Stimulated activated CD4-positive, alpha-beta T cell treated with anti-CD3 and anti-CD28 coated beads, Interleukin-1b, Interleukin-23, amount 100 ng/mL, for 4 hours (primary cell): ENCODE measurements at places on chromosomes 7 and 10.
A peak's percentile ranks its signal among the peaks of the same experiment; 100 is the strongest.

GRCh38 chr10:100816671-100817070 is 71.3 kb downstream of the PAX2 start:
- DNase-seq: no peak

GRCh38 chr7:134016223-134016941 is 110.8 kb upstream of the LRGUK start:
- no peak for DNase-seq

- no peak for DNase-seq
Measured at GRCh38 chr7:26483843-26484242, 192.2 kb downstream of the SNX10 start.

DNA sequence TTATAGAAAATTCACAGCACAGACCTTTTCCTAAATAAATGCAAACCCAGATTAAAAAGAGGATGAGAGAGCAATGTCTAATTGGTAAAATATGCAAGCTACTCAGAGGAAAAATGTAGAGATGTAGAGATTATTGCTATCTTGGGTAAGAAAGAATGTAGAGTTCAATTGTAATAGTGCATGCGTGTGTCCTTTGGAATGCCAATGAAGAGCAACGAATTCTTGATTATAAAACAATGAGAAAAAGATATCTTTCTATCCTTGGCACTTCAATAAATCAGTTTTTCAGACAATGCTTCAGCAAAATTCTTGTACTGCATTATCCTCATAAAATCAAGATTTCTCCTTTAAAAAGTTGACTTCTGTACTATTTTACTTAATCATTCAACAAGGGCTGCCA is 50.9 kb downstream of the SEMA3D start:
- no peak for DNase-seq

- DNase-seq: no peak
Measured at GRCh38 chr10:103445767-103446567, 6.2 kb downstream of the CALHM2 start.

GRCh38 chr7:16278167-16278787 is 143.1 kb downstream of the CRPPA start:
- DNase-seq: no peak

GRCh38 chr7:16841681-16842080 is 36.9 kb upstream of the AGR2 start:
- no peak for DNase-seq

DNA sequence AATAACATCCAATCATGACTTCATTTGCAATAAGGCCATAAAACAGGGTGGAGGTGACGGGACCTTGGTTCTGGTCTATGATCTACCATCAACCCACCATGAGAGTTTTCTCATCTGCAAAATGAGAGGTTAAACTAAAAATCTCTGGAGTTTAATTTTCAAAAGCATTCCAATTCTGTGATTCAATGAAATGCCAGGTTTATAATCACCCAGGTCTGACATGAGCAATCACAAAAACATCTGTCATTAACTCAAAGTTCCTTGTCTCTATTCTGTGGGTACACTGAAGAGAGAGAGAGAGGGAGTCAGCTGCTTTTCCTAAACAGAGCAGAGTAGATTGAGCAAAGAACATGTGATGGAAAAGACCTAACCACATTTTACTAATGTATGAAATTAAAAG is 75.4 kb downstream of the NUDCD3 start:
- DNase-seq: no peak

- DNase-seq: no peak
Measured at GRCh38 chr10:125976960-125977605, 80.7 kb downstream of the FANK1 start.

DNA sequence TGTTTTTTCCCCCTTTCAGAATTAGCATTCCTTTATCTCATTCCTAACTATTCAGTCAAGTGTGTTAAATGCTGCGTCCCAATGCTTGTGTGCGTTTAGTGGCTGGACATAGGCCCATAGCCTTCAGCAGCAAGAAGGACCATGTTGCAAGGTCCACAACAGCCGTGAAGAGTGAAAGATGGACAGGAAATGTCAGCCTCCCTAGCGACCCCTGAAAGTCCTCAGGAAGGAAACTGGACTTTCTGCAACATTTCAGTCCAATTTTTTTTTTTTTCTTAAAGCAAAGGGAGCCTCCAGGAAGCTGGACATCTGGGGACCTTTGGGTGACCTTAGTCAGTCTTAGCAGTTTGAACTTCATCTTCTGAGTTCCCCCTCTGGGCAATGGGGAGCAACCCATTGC is 550.7 kb upstream of the MGMT start:
- no peak for DNase-seq

- DNase-seq: no peak
Measured at GRCh38 chr10:73628405-73628804, 12.9 kb downstream of the MYOZ1 start.

- no peak for DNase-seq
Measured at GRCh38 chr7:130294314-130294713, 1.4 kb downstream of the CPA4 start.

- no peak for DNase-seq
Measured at GRCh38 chr7:84134169-84134568, 60.4 kb downstream of the SEMA3A start.

DNA sequence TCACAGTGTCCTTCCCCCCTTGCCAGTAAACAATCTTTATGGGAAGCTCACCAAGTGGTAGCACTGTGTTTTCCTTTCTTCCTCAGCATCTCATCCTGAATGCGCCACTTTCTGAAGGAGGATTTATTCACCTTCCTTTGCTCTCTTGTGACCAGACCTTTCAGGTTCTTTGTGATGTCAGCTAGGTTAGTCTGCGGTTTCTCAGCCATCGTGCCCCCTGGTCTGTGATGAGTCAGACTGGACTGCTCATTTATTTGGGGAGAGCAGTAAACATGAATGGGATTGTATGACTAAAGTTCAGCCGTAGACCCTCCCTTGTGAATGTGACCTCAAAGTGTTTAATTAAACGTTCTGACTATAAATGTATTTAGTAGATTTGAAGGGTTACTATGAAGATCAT is 235.1 kb upstream of the CELF2 start:
- no peak for DNase-seq

DNA sequence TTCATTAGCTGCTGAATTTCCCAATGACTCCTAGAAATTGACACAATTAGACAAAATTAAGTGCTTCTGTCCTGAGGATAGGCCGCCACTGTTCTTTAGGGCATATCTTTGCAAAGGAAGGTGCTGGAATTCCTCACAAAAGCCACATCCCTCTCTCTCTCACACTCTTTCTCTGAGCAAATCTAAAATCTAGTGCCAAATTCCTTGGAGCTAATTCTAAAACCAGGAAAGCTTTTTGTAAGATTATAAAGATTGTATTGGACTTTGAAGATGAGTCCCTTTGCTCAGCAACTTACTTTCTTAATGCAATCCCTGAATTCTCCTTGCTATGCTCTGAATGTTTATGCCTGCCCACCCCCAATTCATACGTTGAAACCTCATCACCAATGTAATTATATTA is 288.9 kb downstream of the KCNMA1 start:
- DNase-seq: no peak

DNA sequence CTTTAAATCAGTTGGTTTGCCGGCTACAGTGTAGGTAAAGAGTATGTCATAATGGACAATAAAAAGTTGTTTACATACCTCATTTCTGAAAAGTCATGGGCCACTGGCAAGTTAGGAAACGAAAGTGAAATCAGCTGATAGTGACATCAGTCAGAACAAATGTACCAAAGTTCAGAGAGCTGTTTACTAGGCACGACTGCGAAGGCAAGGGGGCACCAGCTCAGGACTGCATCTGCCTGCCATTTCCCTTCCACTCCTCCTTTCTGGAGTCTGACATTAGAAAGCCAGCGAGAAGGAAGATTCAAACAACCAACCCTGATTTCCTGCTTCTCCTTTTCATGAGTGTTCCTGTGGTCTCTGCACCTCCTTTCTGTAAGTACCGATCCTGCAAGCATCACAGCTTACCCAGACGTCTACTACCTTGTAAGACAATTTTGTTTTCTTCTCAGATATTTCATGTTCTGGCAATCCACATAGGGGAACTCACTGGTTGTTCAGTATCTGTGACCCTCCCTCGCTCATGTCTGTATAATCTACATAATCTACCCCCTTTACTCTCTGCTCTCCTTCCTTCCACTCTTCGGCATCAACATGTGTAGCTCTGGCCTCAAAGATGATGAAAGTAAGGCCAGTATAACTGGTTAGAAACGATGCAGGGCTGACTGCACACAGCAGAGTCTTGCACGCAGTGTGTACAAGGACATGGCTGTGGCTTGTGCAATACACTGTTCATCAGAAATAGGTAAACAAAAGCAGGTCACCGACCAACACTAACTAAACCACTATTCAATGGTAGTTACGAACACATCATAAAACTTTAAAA is at the start of gene TMEM140:
TMEM140 (plus strand) TSS at position 174 of the 823 bp plus-strand sequence. CDS start 16,370 bp downstream, outside the sequence.
- DNase-seq: peak; percentile 51

- no peak for DNase-seq
Measured at GRCh38 chr10:115355162-115355760, 262.1 kb downstream of the ATRNL1 start.

DNA sequence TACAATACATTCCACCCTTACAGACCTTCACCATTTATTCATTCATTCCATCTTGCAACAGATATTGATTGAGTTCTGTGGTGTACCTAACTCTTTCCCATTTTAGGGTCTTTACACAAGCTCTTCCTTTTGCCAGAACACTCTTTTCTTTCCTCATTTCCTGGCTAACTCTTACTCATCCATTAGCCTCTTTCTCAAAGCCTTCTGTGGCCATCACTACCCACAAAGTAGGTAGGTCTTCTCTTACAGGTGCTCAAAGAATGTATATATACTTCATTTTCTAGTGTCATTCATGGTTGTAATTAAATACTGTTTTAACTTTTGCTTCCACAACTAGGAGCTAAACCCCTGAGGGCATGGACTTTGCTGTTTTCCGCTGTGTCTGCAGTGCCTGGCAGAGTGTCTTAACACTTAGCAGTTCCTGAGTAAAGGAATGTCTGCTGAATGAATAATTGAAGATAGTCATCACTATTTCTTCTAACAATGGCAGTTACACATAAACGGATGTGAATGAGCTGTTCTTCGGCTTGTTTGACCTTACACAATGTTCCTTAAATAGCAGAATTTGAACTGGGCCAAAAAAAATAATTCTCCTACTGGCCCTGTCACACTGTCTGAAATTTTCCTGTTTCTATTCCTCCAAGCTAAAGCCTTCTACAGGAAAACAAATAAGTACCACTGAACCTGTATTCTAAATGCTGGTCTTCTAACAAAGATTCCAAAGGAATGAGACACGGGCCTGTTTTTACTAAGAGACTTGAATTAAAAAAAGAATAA is 15.1 kb downstream of the BCAP29 start:
- DNase-seq: no peak

- DNase-seq: no peak
Measured at GRCh38 chr7:157547102-157547501, 210.3 kb downstream of the DNAJB6 start.

- no peak for DNase-seq
Measured at GRCh38 chr10:127527891-127528290, 21.2 kb upstream of the NPS start.
